Activated CD4-positive, alpha-beta T cell treated with anti-CD3 and anti-CD28 coated beads for 36 hours (primary cell): ENCODE measurements at places on chromosomes 7 and 10. TPM values are rescaled to one million over a fixed set of nuclear protein-coding genes. Genes with fewer than 3 reads are reported as not detected.

GRK5 gene
- total RNA-seq: 24.8 TPM

SP8 gene
- not detected for total RNA-seq

GRCh38 chr10:51903675-51904074, 204.3 kb upstream of the CSTF2T start:
- H3K4me3 ChIP-seq: no peak overlapping the region
- H3K27me3 ChIP-seq: peaks cover 2% of the 10 kb centered on the region
- DNase-seq: no peak
- H3K27ac ChIP-seq: no peak overlapping the region
- no peaks in the 10 kb centered on the region for H3K4me1 ChIP-seq

- DNase-seq: no peak
- peaks cover 10% of the 10 kb centered on the region for H3K4me1 ChIP-seq
- peaks cover 3% of the 10 kb centered on the region for H3K36me3 ChIP-seq
- no peak overlapping the region for H3K27ac ChIP-seq
- no peaks in the 10 kb centered on the region for H3K27me3 ChIP-seq
- no peak overlapping the region for H3K4me3 ChIP-seq
Observed at GRCh38 chr7:30146127-30146612, 11.4 kb downstream of the MTURN start.

- no peak overlapping the region for H3K4me3 ChIP-seq
- no peaks in the 10 kb centered on the region for H3K36me3 ChIP-seq
- H3K4me1 ChIP-seq: no peaks in the 10 kb centered on the region
- no peaks in the 10 kb centered on the region for H3K27me3 ChIP-seq
- no peak overlapping the region for H3K27ac ChIP-seq
Observed at GRCh38 chr7:114392686-114393085, 21.9 kb upstream of the FOXP2 start.

GRCh38 chr10:59839576-59839975, 66.8 kb downstream of the CCDC6 start:
- peaks cover 22% of the 10 kb centered on the region for H3K4me1 ChIP-seq
- no peak for DNase-seq
- peaks cover 46% of the 10 kb centered on the region for H3K36me3 ChIP-seq
- H3K4me3 ChIP-seq: no peak overlapping the region
- H3K27ac ChIP-seq: no peak overlapping the region

DNA sequence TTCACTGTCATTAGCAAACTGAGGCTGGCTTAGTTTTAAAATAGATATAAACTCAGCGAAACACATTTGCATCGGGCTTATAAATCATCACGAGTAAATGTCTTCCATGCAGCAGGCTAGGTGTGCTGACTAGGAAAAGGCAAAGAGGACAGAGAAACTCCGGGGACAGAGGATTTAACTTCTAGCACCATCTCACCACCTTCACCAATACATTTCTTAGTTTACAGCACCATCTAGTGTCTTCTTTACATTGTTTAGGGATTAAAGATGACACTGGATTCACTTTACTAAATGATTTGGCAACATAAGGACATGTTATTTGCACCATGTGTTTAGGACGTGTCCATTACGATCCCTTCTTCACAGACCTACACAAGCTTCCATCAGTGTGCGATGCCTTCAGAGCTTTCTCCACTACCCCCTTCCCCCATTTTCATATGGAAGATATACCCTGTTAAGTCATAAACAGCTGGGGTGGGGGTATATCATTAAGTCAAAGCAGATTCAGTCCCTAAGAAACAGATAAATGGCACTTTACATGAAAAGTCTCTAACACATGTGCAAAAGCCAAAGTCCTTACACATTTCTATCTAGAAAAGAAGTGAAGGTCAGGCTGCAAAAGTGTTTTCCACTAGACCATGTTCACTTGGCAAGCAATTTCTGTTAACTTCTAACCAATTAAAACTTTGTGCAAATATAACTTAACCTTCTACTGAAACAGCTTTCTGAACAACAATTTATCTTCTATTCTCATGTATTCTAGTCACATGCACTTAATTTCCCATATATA, 103.3 kb downstream of the GRB10 start:
- H3K36me3 ChIP-seq: no peaks in the 10 kb centered on the region
- no peak overlapping the region for H3K4me3 ChIP-seq
- no peak overlapping the region for H3K27ac ChIP-seq
- no peak for DNase-seq

- peaks cover 15% of the 10 kb centered on the region for H3K27me3 ChIP-seq
- no peaks in the 10 kb centered on the region for H3K4me1 ChIP-seq
- no peak overlapping the region for H3K27ac ChIP-seq
- H3K36me3 ChIP-seq: no peaks in the 10 kb centered on the region
- H3K4me3 ChIP-seq: no peak overlapping the region
Observed at GRCh38 chr10:94240491-94240890, 122.2 kb downstream of the NOC3L start.

- H3K4me1 ChIP-seq: no peaks in the 10 kb centered on the region
- no peak overlapping the region for H3K4me3 ChIP-seq
- H3K27ac ChIP-seq: no peak overlapping the region
- no peak for DNase-seq
- H3K36me3 ChIP-seq: no peaks in the 10 kb centered on the region
Observed at GRCh38 chr10:95784279-95784913, 28.4 kb downstream of the ENTPD1 start.

GRCh38 chr10:34031400-34031799, 696.9 kb upstream of the NRP1 start:
- H3K27ac ChIP-seq: no peak overlapping the region
- H3K4me3 ChIP-seq: no peak overlapping the region
- H3K36me3 ChIP-seq: no peaks in the 10 kb centered on the region
- H3K27me3 ChIP-seq: peaks cover 5% of the 10 kb centered on the region
- H3K4me1 ChIP-seq: no peaks in the 10 kb centered on the region
- DNase-seq: no peak

DNA sequence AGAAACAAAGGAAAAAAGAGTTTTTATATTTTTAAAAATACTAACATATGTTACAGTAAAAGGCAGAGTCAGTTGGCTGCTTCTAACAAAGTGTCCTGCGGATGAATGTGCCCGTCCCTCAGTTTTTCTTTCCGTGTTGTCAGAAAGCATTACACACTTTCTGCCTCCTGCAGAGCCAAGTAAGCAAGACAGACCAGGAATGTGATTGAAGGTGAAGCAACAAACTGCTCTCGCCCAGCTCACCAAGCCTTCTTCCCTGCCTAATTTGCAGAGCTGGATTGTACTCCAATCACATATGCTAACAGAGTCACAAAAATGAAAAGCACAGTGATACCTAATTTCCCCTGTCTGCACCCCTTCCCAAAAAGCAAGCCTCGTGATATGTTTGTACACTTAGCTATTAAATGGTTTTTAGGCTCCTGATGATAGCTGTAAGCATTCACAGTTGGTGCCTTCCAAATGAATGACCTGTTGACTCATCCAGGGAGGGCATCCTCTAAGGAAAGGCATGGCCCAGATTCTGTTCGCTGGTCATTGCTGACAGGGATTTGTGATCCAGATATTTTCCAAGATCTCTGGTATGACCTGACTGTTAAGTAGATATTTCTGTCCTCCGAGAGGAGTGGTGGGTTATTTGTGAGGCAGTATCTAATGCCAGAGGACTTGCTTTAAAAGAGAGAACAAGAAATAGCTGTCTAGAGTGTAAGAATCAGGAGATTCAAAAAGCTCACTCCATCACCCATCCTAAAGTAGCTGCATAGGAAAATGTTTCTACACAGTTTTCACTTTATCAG, 187.3 kb upstream of the PLXDC2 start:
- H3K27me3 ChIP-seq: no peaks in the 10 kb centered on the region
- H3K4me1 ChIP-seq: no peaks in the 10 kb centered on the region
- H3K36me3 ChIP-seq: no peaks in the 10 kb centered on the region
- H3K4me3 ChIP-seq: no peak overlapping the region

DNA sequence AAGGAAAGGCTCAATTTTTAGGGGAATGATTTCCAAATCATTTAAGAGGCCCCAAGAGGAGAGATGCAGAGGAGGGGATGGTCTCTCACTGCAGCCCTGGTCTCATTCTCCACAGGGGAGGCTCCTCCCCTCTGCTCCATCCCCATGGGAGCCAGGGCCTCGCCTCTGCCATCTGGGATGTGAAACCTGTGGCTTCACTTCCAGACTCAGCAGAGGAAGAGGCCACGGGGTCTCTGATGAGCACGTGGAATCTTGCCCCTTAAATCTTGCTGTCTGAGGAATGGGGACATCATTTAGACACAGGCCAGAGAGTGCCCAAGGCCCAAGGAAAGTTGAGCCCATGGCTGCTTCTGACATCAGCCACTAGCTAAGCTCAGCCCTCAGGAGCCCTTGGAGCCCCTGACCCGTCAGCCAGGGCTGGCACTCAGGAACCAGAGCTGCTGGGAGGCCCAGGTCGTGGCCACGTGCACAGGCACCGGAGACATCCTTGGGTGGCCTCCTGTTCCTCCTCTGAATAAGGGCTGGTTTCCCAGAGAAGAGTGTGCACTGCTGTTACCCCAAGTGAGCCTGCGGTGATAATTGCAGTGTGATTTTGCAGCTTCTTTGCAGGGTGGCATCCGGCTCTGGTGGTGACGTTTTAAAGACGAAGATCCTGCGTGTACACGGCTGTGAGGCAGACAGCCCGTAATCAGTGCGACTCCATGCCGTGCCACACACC, 50.5 kb downstream of the VIPR2 start:
- peak; percentile 23 for DNase-seq
- H3K27ac ChIP-seq: no peak overlapping the region
- H3K36me3 ChIP-seq: no peaks in the 10 kb centered on the region
- no peak overlapping the region for H3K4me3 ChIP-seq
- no peaks in the 10 kb centered on the region for H3K27me3 ChIP-seq
